Stimulated activated CD4-positive, alpha-beta T cell treated with anti-CD3 and anti-CD28 coated beads, Interleukin-15, amount 100 ng/mL, for 24 hours (primary cell): ENCODE measurements at places on chromosomes 3 and 15.

DNA sequence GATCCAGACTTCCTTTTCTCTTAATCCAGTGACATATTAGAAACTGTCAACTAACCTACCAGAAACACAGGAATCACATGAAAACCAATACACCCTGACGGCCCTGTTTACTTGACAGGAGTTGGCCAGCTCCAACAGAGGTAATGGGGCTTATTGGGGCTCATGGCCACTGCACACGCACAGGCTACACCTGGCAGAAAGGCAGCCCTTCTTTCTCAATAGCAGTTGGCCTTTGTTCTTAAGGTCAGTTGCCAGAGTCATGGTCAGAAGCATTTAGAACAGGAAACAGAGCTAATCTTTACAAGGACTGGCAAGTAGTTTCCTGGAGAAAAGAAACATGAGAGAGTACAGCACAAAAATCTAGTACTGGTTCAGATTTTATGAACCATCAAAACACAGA lies 181.8 kb downstream of the MAGI1 start:
- DNase-seq, result no peak

DNA sequence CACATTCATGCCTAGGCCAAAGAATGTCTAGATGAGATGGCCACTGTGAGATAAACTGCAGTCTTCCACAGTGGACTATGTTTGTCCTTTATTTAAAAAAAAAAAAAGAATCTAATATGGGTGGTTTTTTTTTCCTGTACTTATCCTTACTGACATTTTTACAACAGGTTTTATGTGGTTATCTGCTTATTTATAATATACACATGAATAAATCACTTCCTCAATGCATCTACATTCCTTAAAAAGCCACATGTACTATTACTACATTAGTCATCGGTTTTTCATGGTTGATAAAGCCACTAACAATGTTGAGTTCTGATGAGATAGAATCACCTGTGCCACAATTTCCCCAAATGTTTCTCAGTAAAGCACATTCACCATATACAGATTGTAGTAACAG lies 341.3 kb upstream of the THBS1 start:
- DNase-seq, result no peak

DNA sequence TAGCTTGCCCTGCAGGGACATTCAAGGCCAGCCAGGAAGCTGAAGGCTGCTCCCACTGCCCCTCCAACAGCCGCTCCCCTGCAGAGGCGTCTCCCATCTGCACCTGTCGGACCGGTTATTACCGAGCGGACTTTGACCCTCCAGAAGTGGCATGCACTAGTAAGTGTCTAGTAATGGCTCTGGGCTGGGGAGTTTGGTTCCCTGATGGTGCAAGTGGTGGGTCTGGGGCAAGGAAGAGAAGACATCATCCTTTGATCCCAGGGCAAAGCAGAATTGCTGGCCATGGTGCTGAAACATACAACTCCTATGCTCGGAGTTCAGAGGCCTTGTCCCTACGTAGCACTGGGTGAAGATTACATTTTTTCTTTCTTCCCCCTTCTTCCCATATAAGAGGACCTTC lies 311.4 kb downstream of the EPHB1 start:
- DNase-seq, result no peak

GRCh38 chr3:177146646-177147045 lies 50.6 kb downstream of the TBL1XR1 start:
- DNase-seq, result no peak

- DNase-seq, result no peak
Observed at GRCh38 chr3:191721390-191721861, 260.5 kb downstream of the PYDC2 start.

DNA sequence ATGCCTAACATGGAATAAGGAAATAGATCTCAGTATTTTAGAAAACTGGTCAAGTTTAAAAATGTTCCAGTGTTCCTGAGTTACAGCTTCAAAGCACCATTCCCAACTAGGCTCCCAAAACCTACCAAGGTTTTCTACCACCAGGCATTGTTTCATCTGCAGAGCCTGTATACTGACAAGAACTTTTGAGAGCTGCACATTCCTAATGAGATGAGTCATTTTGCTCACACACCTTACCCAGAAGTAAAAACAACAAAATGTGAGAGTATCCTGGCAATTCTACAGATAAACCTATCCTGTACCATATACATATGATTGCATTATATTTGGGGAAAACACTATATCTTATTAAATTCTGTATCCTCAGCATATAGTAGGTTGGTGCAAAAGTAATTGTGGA lies 90.7 kb downstream of the ATP8B4 start:
- DNase-seq, result no peak

DNA sequence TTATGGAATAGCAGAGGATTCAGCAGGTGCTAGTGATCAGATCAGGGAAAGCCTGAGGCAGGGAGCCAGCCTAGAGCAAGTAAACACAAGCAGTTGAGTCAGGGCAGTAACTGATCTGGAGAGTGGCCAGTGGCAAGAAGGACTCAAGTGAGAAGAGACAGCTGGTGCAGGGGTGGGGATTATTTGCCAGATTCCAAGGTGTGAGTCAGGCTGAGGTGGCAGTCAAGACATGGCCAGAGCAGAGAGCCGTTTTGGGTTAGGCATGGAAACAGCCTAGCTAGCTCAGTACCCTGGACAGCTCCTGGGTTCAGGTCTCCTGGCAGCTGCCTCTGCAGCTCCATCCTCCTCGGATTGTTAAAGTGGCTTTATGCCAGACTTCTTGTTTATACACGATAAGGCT lies 281.9 kb upstream of the ONECUT1 start:
- peak; percentile 15 for DNase-seq

GRCh38 chr3:131551761-131552160 lies 49.0 kb upstream of the MRPL3 start:
- DNase-seq, result no peak

DNA sequence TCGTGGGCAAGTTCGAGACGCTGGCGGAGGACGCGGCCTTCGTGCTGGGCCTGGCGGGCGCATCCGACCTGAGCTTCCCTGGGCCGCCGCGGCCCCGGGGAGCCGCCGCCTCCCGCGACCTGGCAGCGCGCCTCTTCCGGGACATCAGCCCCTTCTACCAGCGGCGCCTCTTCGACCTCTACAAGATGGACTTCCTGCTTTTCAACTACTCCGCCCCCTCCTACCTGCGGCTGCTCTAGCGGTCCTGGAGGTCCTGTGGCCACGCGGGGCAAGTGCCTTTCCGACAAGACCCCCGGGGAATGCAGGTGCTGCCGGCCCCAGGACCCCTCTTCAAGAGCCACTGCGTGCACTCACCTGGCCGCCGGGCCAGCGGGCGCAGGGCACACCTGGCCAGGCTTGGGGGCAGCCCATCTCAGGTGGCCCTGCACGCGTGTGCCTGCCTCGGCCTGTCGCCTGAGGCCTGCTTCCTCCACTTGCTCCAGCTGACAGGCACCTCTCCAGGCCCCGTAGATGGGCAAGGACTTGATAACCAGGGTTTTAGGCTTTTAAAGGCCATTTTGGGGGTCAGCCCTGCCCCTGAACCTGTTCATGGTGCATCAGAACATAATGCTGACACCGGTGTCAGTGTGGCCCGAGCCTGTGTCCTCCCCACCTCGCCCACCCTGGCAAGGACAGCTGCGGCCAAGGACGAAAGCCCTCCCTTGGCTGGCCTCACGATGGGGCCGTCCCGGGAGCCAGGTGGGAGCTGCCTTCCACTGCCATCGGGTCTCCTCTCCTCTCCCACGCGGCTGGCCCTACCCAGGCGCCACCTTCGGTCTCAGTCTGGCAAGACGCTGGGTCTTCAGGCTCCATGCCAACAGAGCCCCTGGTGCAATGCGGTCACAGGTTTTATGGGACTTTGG lies 16.1 kb downstream of the C3orf22 start:
- DNase-seq, result no peak
